ENCODE measurements at places on chromosomes 7 and 10.

GRCh38 chr10:60535427-60535826, 145.8 kb upstream of the ANK3 start:
- no peak for DNase-seq

GRCh38 chr10:62031507-62031906, 130.0 kb downstream of the ARID5B start:
- DNase-seq: no peak

- DNase-seq: no peak
Measured at GRCh38 chr7:113188396-113188795, 70.0 kb upstream of the SMIM30 start.

DNA sequence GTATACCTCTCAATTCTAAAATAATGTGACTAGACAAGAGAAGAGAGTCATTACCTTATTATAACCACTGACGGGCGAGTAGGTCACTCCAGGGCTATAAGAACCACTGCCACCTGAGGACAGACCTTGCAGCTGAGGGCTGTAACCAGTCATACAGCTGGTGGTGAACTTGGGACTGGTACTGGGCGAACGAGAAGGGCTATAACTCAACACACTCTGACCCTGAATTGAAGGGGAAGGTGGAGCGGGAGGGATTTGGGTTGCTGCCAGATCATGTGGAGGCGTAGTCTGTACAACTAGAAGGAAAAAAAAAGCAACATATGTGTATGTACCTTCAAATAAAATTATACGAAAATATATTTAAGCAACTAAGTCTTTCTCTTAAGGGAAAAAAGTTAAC, 3.4 kb downstream of the TMEM209 start:
- no peak for DNase-seq

- DNase-seq: no peak
Measured at GRCh38 chr10:68813559-68813958, 13.8 kb upstream of the STOX1 start.

DNA sequence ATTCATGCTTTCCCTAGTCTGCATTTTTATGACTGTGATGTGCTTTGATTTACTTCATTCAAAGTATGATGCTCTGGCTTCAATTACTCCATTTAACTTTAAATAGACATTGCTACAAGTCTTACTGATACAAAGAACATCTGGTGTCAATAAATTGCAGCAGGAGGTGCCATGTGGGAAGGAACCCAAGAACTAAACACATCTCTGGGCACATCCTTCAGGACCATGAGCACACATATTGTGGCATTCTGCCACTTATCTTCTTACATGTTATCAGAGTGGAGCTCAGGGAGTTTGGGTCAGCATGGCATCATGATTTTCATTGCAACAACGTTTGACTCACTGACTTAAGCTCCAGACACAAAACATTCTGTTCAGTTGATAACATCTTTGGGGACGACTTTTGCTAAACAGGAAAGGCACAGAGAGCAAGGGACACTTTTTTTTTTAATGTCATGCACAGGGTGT, 227.0 kb downstream of the DKK1 start:
- no peak for DNase-seq

GRCh38 chr10:535051-535450, 154.4 kb downstream of the DIP2C start:
- DNase-seq: no peak

DNA sequence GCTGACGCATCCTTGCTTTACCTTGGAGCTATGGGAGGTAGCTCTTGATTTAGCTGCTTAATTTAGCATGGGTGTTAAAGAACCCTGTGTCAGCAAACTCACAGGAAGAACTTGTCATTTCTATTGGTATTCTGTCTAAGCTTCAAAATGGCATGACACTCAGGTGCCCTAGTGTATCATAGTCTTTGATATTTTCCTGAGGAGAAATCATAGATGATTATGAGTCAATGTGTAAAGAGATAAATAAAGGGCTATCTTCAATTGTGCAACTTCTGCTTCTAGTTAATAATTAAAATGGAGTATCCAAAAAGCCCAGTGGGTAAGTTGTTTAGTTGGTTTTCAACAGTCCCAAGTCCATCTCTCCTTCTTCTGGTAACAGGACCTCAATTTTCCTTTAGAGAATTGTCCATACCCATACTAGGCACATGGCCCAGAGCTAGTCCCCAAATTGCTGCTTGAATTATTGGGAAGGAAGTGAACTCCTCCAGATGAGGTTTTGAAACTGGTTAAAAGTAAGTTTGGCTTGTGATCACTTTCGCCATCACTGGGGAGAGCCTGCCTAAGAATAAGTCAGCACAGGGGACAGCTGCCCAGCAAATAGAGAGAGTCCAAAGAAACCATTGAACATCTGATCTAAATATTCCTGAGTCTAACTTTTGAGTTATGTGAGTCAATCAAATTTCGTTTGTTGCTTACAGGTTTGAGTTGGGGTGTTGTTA, 169.0 kb upstream of the PHYHIPL start:
- DNase-seq: no peak

- no peak for DNase-seq
Measured at GRCh38 chr7:53539558-53539957, 504.1 kb downstream of the POM121L12 start.

- no peak for DNase-seq
Measured at GRCh38 chr7:149878523-149878921, 4.8 kb downstream of the ATP6V0E2 start.

All from NCI-H774 (cell line).